ENCODE measurements at places on chromosomes 6 and 20.

DNA sequence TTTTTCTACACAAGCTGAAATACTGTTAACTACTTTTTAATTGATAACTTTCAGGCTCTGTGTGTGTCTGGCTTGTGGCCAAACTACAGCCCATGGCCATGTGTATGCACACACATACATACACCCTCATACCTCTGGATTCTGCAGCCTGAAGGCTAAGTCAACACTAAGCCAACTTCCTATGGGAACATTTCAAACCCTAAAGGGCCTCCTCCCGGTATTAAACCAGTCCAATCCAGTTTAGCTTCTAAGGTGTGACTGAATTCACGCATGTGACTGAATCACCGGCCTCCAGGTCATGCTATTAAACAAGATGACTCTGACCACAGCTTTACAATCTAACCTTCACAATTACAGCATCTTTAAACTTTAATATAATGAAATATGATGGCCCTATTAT is 20.7 kb upstream of the DST start:
- DNase-seq = no peak

DNA sequence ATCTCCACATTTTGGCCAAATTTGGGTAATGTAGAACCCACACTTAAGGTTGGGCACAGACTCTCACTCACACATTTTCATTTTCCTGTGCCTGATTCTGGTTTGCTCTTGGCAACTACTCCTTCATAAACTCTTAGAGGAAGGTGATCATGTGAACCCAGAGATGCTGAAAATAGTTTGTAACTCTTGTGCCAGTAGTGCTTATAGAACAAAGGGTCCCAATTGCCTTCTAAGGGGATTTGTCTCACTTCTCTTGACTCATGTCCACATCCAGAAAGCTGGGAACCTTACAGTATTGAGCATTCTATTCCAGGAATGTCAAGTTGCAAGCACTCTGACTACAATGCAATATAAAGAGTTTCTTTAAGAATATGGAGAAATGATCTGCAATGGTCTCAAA is 62.0 kb upstream of the TASP1 start:
- DNase-seq = no peak

DNA sequence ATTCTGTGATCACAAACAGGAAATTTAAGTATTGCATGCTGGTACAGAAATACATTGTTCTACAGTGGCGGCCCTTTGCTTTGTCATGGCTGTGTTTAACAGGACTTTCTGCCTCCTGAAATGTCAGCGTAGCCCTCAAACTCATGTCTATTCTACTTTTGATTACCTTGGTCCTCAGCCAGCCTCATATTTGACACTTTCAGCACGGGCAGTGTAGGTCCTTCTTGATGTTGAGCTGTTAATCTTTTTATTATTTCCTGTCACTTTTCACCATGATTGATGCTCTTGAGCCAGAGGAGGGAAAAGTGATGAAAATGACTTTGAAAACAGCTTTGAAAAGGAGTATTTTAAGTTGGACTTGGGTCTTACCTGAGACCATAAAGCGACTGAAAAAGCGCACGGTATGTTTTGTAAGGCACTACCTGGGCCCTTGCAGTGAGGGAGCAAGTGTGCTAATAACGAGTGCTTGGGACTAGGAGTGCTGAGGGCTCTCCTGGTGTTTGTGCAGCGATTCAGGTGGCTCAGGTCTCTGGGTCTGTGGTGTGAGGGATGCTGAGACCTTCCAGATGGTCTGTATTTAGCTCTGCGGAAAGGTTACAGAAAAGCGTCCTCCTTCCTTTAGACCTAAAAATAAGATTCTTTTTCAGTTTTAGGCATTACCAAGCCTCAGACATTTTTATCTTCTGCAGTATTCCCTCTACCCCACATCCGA is 45.2 kb upstream of the RREB1 start:
- DNase-seq = no peak

DNA sequence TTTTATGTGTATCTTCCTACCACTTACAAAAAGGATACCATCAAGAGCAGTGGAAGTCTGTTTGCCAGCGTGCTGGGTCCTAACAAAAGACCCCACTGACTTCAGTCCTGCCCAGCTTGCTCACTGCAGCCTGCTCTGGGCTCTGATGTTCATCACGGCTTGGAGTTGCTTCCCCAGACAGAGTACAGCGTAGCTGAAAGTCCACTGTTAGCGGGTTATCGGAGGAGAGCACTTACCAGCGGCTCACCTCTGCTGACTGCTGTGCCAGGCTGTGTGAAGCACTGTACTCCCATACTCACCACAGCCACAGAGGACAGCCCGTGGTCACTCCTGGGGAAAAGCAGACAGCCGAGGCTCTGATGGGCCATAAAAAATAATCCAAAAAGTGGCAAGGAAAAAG is 40.2 kb downstream of the CTCFL start:
- no peak for DNase-seq

GRCh38 chr20:25548613-25549086 is 36.7 kb downstream of the NINL start:
- DNase-seq = no peak

- DNase-seq = no peak
These were observed at the start of gene PAK5 for GRCh38 chr20:9838378-9839295. TSS of gene PAK5 (minus strand) at chr20:9839076. CDS start at chr20:9644328, 194,748 bp downstream.

- DNase-seq = no peak
These were observed 18.1 kb downstream of the FAM184A start for GRCh38 chr6:119060255-119060907.

DNA sequence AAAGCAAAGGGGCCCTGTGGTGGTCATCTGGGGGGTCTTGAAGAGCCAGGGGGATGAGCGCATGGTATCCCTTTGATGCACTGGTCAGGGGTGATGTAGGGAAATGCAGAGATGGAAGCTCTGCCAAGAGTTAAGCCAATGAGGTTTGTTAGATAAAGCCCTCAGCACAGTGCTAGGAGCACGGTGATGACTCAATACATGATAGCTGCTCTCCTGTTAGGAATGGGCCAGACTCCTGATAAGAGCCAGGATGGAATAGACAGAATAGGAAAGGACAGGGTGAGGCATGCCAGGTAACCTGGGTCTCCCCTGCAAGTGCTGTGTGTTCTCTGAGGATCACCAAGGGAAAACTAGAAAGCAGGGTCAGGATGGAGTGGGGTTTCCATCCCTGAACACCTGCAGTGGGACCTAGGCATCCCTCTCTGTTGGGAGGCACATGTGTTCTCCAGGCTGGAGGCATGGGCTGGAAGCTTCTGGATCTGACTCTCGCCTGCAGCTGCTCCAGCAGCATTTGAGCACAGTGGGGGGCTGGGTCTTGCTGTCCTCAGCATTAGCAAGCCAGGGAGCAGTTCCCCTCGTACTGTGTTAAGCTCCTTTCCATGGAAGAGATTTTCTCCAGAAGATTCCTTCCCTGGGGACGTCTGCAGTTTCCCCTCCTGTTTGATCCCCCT is 71.8 kb upstream of the TIAM2 start:
- DNase-seq = no peak
